ENCODE measurements at places on chromosomes 5 and 9. TPM values are rescaled to one million over a fixed set of nuclear protein-coding genes. Genes with fewer than 3 reads are reported as not detected.
A peak's percentile ranks its signal among the peaks of the same experiment; 100 is the strongest.

DNA sequence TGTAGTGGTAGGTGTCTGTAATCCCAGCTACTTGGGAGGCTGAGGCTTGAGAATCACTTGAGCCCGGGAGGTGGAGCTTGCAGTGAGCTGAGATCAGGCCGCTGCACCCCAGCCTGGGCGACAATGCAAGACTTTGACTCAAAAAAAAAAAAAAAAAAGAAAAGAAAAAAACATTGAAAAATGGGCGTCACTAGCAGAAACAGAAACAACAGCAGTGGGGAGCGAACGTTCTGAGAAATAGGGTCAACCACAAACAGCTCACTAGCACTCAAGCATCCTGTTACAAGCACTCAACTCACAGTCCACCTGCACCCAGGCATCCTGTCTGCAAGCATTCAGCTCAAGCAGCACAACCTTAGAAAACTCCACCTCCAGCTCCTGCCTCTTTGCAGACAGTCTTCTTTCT lies 17.2 kb downstream of the TRIM14 start:
- peaks cover 5% of the 10 kb centered on the region for H3K36me3 ChIP-seq
- peaks cover 22% of the 10 kb centered on the region for H3K4me1 ChIP-seq
- H3K27me3 ChIP-seq = no peaks in the 10 kb centered on the region
- DNase-seq = peak; percentile 34
- H3K27ac ChIP-seq = peak overlapping the region; percentile 19

- H3K27ac ChIP-seq = peak overlapping the region; percentile 27
- no peaks in the 10 kb centered on the region for H3K27me3 ChIP-seq
- H3K4me3 ChIP-seq = peak overlapping the region; percentile 15
- H3K4me1 ChIP-seq = no peaks in the 10 kb centered on the region
- no peaks in the 10 kb centered on the region for H3K36me3 ChIP-seq
Observed at GRCh38 chr5:100890461-100891008, 12.5 kb downstream of the ST8SIA4 start.

GRCh38 chr9:86141843-86142242 lies 42.5 kb upstream of the GOLM1 start:
- no peaks in the 10 kb centered on the region for H3K27me3 ChIP-seq
- no peak overlapping the region for H3K4me3 ChIP-seq
- H3K36me3 ChIP-seq = no peaks in the 10 kb centered on the region
- H3K4me1 ChIP-seq = no peaks in the 10 kb centered on the region
- no peak for DNase-seq

DNA sequence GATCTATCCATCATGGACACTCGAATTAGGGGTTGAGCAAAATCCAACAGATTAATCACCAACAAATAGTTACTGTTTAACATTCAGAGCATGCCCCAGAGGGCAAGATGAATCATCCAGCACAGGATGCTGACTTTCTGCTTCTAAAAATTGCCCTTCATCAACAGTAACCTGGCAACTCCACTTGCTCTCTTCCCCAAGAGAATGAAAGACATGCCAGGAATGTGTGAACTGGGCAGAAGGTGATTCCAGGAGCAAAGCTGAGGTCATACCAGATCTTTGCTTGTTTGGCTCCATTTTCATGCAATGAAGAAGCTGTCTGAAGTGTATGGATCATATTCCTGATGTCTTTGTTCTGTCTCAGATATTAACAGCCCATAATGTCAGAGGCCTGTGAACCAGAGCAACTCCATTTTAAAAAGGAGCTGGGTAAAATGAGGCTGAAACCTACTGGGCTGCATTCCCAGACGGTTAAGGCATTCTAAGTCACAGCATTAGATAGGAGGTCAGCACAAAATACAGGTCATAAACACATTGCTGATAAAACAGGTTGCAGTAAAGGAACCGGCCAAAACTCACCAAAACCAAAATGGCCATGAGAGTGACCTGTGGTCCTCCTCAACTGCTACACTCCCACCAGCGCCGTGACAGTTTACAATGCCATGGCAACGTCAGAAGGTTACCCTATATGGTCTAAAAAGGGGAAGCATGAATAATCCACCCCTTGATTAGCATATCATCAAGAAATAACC lies 2.5 kb upstream of the ZNF367 start:
- peak overlapping the region; percentile 98 for H3K27ac ChIP-seq
- H3K4me3 ChIP-seq = no peak overlapping the region
- no peak for DNase-seq
- peaks cover 29% of the 10 kb centered on the region for H3K4me1 ChIP-seq
- H3K27me3 ChIP-seq = no peaks in the 10 kb centered on the region
- H3K36me3 ChIP-seq = no peaks in the 10 kb centered on the region

DNA sequence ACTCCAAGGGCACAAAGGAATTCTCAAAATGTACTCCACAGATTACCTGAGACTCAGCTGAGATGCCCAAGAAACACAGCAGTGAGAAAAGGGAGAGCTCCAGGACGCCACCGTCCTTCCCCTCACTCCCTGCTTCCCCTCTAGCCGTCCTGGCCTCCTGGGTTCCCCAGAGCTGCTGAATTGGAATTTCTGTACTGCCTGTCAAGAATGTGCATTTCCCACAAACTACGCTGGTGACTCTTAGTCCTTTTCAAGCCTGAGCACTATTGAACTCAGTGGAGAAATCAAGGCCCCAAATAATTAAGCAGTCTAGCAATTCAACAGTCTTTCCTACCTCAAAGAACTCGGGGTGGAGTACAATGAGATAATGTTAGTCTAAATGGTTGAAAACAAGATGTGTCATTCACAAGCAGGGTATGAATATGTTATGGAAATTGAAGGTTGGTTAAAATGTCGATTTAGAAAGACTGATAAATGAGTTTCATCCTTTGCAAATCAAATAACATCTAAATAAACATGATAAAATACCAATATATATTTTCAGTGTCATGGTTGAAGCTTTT lies 153.2 kb downstream of the MED27 start:
- DNase-seq = no peak
- H3K27ac ChIP-seq = no peak overlapping the region
- H3K27me3 ChIP-seq = no peaks in the 10 kb centered on the region

Gene RRAGA
- 42.8 TPM for total RNA-seq

Gene QRFP
- total RNA-seq = not detected

Gene SLIT3
- total RNA-seq = 7.9 TPM

Gene IL9
- not detected for total RNA-seq

Gene MAT2B
- 55.3 TPM for total RNA-seq
